Cerebellar nuclear complex (tissue), 1 donor: ENCODE measurements at places on chromosomes 6 and 20.

DNA sequence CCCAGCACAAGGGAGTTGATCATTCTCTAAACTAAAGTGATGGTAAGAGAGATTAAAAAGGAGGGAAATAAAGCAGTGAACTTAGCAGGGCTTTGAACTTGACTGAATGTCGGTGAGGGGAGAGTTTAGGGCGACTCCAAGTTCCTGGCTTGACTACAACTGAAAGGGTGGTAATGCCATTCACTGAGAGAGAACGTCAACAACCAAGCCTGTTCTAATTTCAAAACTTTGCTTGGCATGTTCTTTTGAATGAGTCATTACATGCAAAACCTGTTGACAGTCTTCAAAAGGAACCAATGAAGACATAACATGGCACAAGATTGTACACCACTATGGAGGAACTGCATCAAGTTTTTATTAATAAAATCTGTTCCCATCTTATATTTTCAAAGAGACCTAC lies 10.3 kb upstream of the MYB start:
- no peak for DNase-seq

- DNase-seq = no peak
Observed at GRCh38 chr6:145893586-145893985, 70.6 kb downstream of the SHPRH start.

DNA sequence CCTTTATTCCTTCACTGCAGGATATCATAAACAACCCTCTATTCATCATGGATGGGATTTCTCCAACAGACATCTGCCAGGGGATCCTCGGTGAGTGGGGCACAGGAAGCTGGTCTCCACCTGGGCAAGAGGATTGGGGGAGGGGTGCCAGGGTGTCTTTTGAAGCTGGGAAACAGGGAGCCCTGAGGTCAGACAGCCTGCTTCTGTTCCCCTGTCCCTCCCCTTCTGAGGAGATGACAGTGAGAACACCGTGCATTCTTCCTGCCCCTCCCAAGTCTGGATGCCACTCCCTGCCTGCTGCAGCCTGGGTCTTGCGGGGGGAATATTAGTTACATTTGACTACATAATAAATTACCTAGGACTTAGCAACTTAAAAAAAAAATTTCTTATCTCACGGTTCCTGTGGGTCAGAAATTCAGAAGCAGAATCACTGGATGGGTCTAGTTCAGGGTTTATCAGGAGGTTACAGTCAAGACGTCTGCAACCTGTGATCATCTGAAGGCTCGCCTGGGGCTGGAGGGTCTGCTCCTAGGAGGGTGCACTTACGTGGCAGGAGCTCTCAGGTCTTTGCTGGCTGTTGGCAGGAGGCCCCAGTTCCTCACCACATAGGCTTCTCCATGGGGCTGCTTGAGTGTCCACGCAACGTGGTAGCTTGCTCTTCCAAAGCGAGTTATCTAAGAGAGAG lies 11.4 kb downstream of the CAPN11 start:
- DNase-seq = no peak

- DNase-seq = no peak
Observed at GRCh38 chr6:97626671-97627441, 343.8 kb upstream of the MMS22L start.

DNA sequence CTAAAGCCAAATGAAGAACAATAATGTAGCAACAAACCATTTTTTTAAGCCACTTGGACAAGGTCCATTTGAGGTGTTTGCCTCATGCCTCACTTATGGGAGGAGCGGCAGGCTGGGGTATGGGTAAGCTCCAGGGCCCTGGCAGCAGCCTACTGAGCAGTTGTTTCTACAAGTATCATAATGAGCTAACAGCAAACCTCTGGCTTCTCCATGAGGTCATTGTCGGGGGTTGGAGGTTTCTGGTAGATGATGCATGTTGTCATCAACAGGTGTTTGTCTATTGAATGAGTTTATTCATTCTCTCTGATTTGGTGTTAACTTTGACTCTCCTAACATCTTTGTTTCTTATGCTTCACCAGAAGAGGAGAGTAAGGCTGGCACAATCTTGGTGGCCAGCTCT lies 150.7 kb downstream of the TBC1D7 start:
- DNase-seq = no peak

DNA sequence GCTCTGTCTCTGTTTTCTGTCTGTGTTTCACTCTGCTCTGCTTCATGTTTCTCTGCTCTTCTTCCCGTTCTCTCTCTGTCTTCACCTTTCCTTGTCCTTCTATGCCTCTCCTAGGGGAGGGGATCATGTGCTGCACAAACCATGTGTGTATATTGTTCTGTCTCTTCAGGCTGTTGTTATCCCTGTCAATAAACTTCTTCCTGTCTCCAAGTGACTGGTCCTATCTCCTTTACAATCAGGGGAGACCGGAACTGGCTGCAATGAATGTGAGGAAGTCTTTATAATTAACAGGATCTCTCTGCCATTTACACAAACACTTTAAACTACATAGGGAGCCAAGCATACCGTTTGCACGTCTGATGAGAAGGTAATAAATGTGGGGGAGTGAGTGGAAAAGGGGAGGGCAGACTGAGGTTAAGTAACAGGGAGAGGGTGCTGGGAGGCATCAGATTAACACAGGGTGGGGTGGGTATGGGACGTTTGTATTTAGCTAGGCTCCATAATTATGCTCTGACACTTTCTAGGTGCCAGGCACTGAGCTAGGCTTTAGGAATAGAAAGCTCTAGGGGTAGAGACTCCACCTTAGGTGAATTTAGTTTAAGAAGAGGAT lies 626.1 kb downstream of the DHX35 start:
- no peak for DNase-seq

GRCh38 chr20:50247196-50248094 lies 56.8 kb downstream of the CEBPB start:
- DNase-seq = no peak
